ENCODE measurements at places on chromosomes 6 and 20.

GRCh38 chr20:20736303-20736702 lies 23.9 kb upstream of the RALGAPA2 start:
- DNase-seq: no peak

DNA sequence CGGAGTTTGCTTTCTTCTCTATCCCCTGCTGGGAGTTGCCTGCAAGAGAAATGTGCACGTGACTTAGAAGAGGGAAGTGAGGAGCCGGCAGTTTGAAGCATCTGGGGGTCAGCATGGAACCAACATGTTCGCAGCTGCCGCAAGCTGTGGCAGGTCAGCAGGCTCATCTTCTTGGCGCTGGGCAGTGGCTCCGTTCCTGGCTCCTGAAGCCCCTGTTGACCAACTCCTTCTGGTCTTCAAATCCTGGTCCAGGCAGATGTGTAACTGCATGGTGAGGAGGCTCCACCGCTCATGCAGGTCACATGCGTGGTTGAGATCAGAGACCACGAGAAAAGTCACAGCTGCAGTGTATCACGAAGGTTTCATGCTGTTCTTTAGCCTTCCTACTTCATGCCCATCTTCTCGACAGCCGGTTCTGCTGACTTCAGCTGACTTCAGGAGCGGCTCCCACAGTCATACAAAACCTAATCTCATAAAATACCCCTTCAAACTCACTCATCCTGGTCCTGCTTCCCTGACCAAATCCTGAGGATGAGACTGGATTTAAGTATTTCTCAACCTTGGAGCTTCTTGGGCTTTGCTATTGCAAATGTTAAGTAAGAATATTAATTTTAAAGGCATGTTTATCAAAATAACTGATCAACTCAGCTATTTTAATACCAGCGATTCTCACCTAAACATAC lies 44.9 kb upstream of the BCAS1 start:
- DNase-seq: no peak

DNA sequence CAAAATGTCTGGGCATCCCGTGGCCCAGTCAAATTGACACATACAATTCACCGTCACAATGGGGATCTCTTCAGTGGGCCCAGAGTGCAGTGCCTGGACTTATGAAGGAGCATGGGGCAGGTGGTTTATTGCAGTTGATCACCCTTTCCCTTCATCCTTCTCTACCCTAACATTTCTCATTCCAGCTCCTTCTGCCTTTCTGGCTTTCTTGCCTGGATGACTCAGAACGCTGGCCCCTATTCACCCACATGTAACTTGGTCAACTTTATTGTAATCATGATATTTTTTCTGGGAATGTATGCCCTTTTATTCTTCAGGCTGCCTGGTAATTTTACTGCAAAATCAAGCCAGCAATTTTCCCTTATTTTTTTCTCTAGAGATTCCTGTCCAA lies 179.9 kb upstream of the DTNBP1 start:
- no peak for DNase-seq

DNA sequence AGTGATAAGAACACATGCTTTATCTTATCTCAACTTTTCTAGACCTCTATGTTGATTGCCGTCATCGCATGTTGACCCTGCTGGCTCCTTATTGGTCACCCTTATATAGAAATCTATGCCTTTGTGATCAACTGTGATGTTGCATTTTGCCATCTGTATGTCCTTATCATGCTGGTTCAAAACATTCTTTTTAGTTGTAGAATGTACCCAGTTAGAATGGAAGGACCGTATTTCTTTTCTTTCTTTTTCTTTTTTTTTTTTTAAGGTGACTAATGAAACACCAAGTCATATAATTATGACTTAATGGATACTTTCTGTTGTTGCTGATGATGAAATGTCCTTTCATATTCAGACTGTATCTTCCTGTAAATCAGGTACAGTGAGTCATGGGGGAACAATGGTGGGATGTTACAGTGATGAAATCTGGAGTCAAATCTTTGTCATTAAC lies 145.9 kb upstream of the CITED2 start:
- DNase-seq: no peak

- DNase-seq: no peak
Observed at GRCh38 chr6:21751608-21752007, 158.1 kb downstream of the SOX4 start.

DNA sequence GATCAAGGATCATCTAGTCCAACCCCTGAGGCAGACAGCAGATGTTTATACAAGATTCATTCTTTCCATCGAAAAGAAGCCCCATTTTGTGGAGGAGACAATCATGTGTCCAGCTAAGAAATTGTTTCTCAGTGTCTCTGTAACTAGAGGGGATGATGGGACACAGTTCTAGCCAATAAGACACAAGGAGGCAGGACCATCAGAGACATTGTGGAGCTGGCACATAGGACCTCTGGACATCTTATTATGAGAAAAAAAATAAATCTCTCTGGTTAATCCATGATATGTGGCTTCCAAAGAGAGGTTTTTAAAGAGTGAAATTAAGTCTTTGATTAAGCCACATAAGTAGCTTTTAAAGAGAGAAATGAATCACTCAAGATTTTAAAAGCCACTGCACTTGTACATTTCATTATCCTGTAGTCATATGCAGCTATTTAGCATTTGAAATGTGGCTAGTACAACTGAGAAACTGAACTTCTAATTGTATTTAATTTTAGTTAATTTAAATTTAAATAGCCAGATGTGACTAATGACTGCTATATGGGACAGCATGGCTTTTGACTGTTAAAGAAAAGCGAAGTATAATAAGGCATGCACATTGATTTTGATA lies 176.8 kb downstream of the TASP1 start:
- DNase-seq: no peak

DNA sequence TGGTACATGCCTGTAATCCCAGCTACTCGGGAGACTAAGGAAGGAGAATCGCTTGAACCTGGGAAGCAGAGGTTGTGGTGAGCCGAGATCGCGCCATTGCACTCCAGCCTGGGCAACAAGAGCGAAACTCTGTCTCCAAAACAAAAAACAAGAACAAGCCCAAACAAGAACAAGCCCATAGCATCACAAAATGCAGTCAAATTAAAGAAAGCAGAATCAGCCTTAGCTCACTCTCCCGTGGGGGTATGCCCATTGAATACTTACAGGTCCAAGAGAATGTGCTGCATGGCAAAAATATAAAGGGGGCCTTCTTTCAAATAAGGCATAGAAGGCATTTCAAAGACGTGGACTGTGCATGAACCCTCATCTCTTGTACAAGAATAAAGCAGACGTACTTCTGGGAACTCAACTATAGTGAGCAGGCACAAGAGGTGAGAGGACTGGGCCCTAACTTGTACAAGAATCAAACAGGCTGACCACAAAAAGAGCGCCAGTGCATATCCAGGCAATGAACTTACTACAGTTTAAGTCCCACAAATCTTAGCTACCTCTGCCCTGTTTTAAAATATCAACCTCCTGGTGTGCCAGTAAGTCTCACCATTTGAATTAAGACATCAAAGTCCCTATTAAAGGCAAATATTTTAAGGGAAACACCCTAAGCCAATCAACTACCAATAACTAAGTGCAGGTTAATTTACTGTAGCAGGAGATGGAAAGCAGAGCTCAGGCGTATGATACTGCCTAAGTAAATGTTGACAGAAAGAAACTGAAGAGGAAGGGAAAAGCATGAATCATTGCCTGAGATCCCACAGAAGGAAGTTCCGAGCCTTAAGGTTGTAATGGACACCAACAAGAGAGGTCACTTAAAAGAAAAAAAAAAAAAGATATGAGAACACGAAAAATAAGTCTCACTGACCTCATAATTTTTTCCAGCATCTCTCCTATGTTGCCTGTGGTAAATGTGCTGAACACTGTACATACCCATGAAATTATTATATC lies 37.4 kb downstream of the TOMM6 start:
- no peak for DNase-seq

- DNase-seq: no peak
Observed at GRCh38 chr6:112781241-112781640, 434.1 kb downstream of the RFPL4B start.

GRCh38 chr6:163179061-163179460 lies 235.5 kb upstream of the QKI start:
- DNase-seq: no peak

GRCh38 chr6:143940011-143940597 lies 68.0 kb downstream of the PLAGL1 start:
- DNase-seq: peak; percentile 21

DNA sequence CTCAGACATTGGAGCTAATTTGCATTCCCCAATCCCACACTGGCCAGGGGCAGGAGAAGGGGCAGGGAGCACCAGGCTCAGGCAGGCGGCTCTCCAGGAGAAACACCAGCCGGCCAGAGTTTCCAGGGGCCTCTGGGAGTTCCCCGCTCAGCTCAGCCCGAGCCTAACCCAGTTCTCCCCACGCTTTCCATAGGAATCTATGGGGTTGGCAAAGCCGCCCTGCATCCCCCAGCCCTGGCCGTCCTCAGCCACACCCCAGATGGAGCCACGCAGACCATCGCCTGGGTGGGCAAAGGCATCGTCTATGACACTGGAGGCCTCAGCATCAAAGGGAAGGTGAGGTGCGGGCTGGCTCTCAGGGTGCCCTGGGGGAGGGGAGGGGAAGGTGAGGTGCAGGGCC lies 8.2 kb downstream of the NPEPL1 start:
- DNase-seq: no peak

GRCh38 chr6:135320721-135321621 lies 139.9 kb downstream of the MYB start:
- no peak for DNase-seq

- no peak for DNase-seq
Observed at GRCh38 chr6:169738204-169738975, 13.0 kb downstream of the DYNLT2 start.

DNA sequence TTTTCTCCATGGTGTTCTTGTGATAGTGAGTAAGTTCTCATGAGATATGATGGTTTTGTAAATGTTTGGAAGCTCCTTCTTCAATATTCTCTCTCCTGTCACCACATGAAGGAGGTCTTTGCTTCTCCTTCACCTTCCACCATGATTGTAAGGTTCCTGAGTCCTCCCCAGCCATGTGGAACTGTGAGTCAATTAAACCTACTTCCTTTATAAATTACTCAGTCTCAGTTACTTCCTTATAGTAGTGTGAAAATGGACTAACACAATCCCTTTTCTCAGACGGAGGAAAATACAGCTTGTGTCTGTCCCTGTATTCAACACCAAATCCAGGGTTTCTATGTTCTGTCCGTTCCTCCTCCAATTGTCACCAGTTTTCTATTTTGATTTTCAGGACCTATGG lies 181.0 kb downstream of the ALDH8A1 start:
- no peak for DNase-seq

Measured in stimulated activated CD8-positive, alpha-beta memory T cell treated with anti-CD3 and anti-CD28 coated beads, Interleukin-7, amount 100 ng/mL, for 4 hours (primary cell).